ENCODE measurements at places on chromosomes 12 and 14. TPM values are rescaled to one million over a fixed set of nuclear protein-coding genes. Genes with fewer than 3 reads are reported as not detected.

DNA sequence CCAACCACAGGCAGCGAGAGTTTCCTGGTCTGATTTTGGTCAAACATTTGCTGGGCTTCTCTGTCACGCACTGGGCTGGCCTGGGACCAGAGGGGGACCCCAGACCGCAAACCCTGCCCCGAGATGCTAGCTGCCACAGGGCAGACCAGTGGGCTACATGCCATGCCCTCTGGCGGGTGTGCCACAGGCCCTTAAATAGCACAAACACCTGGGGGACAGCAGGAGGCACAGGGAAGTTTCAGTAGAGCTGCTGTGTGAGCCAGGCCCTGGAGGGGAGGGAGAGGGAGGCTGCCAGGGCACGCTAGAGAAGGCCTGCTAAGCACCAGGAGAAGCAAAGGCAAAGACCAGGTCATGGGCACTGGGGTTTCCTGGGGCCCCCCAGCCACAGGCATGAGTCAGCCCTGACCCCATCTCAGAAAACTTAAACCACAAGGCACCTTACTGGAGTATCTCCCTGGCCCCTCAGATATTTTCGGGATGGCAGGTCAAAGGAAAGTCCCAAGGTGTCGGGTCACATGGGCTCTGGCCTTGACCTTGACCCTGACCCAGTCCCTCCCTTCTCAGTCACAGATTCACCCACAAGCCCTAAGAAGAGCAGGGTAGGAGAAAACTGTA is 29.2 kb downstream of the ITPK1 start:
- no peak for DNase-seq

The PA2G4 gene
- 106 TPM for total RNA-seq

The MYF6 gene
- not detected for total RNA-seq

DNA sequence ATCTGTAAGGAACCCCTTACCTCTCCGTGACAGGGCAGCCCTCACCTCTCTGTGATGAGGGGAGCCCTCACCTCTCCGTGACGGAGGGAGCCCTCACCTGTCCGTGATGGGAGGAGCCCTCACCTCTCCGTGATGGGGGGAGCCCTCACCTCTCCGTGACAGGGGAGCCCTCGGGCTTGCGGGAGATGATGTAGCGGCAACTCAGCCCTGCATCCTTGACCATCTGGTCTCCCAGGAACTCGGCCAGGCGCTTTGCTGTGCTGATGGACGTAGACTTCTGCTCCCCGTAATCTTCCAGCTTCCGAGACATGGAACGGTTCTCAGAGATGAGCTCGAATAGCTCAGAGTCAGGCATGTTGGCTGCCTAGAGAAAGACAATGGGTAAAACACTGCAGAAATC is 28.0 kb downstream of the POLE start:
- DNase-seq, result no peak

Data from stomach (tissue), 19 donors.